Nephron progenitor cell (in vitro differentiated cells): ENCODE measurements at places on chromosomes 3 and 15.

DNA sequence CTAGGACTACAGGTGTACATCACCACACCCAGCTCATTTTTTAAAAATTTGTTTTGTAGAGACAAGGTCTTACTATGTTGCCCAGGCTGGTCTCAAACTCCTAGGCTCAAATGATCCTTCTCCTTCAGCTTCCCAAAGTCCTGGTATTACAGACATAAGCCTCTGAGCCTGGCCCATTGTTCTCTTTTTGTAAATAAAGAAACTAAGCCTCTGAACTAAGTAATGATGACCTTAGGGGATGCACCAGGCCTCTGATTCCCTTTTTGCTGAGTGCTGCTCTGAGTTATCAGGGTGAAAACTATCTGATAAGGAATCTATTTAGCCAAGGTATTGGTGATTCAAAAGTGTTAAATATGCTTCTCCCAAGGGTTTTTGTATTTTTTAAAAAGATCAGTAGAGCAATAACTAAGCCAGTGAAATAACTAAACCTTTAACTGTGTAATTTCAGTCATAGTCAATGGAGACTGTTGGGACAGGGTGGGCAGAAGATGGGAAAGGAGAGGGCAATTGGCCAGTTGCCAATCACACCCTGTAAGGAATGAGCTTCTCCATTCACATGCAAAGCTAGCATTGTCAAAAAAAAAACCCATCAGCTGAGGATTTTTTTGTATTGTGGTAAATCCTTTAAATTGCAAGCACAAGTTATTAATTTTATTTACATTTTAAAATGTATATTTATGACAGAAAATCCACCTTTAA, 194.8 kb upstream of the PFN2 start:
- DNase-seq: no peak

DNA sequence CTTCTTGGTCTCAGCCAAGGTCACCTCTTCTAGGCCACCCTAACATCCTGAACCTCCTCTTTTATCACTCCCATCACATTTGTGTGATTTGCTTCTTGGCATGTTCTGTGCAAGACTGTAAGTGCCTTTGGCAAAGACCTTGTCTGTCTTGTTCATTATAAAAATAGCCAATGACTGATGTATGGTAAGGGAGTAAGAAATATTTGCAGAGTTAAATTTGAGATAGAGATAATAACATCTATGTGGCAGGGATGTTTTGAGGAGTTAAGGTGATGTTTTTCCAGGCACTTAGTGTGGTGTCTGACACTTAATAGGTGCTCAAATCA, 202.3 kb downstream of the CADPS start:
- no peak for DNase-seq

- DNase-seq: no peak
Observed at GRCh38 chr3:194443901-194444300, 42.9 kb downstream of the ATP13A3 start.

- DNase-seq: no peak
Observed at GRCh38 chr15:44289259-44289790, 806 bp downstream of the GOLM2 start.

DNA sequence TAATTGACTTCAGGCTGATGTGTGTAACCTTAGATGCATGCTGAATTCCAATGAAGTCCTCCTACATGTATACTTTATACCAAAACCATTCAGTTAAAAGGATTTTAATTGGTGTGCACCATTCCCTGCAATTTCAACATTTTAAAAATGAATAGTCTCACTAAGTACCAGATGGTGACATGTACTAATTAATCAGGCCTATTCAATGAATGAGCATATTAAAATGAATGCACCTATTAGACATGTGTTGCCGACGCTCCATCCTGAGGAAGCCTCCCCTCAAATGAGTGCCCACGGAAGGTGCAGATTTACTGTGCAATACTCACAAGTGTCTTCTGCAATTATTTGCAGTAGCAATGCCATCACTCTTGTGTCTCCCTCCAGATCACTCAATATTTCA, 124.7 kb upstream of the TSPAN3 start:
- DNase-seq: no peak

- no peak for DNase-seq
Observed at GRCh38 chr3:12658593-12659058, 5.3 kb downstream of the RAF1 start.
